ENCODE measurements at places on chromosomes 12 and 14.

DNA sequence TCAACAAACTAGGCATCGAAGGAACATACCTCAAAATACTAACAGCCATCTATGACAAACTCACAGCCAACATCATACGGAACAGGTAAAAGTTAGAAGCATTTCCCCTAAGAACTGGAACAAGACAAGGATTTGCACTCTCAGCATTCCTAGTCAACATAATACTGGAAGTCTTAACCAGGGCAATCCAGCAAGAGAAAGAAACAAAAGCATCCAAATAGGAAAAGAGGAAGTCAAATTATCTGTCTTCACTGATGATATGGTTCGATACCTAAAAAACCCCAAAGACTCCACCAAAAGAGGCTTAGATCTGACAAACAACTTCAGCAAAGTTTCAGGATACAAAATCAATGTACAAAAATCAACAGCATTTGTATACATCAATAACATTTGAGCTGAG is 32.5 kb downstream of the CCDC38 start:
- no peak for DNase-seq

GRCh38 chr12:81610955-81611889 is 147.9 kb downstream of the PPFIA2 start:
- no peak for DNase-seq

DNA sequence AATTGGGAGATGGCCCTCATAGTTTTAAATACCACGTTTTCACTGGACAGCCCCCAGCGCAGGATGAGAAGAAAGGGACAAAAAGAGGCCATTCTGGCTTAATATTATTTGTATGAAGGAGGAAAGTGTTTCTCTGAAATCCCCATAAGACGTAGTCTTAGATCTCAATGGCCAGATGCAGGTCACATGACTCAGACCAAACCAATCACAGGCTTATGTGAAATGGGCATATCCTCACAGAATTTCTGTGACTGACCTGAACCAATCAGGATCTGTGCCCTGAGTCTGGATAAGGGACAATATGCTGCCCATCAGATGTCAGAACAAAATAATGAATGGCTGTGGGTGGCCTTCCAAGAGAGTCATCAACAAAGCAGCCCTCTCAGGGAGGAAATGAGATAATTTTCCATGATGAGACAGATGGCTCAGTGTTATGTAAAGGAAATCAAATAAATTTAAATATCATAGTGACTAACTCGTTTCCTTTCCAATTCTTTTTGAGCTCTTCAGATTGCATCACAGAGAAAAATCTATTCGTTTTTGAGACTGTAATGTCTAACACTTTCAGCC is 1009.5 kb upstream of the TMEM132C start:
- DNase-seq = no peak

DNA sequence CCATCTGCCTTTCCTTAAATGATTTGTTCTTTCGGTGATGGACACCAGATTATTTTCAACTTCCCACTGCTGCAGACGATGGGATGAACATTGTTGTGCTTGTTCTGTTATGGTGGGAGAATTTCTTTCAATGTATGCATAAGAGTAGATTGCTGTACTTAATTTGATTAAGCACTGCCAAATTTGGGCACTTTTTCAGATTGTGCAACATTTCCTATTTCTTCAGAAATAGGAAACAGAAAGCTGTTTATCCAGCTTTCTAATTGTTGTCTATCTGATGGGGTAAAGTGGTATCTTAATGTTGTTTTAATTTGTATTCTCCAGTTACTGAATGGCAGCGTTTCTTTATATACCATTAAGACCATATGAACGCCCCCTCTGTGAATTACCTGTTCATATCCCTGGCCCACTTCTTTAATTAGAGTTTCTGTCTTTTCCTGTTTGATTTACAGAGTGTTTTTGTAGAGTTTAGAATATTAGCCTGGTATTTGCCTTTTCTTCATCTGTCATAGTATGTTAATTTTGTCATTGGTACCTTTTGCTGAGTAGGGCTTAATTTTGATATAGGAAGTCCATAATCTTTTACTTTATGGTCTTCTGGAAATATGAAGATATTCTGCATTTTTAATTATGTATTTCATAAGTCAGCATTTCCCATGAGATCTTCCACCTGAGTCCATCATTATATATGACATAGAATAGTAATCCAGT is 59.6 kb downstream of the DIP2B start:
- no peak for DNase-seq

DNA sequence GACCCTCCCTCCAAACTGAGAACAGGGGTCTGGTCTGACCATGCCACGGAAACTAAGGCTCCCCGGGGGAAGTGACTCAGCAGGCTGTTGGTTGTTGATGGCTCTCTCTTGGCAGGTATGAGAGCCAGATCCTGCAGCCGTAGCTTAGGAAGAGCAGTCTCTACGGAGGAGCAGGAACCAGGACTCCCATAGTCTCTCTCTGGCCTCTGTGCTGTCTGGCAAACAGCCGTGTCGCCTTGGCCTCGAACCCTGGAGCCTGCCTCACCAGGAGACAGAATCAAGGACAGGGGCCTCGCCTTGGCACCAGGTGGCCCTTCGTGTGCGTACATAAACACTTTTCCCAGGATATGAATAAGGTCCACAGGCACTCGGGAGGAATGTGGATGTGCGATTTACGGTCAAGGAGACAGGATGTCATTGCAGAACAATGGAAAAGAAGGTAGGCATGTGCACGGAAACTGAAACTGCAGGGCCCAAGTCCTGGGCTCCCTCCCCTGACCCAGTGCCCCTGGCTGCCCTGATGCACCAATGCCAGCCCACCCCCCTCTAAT is 7.9 kb downstream of the VWF start:
- DNase-seq = no peak

GRCh38 chr12:66459944-66460482 is 157.7 kb downstream of the HELB start:
- no peak for DNase-seq

GRCh38 chr14:36619131-36619530 is 36.7 kb upstream of the NKX2-8 start:
- DNase-seq = no peak

- DNase-seq = no peak
These were observed 15.2 kb downstream of the ERC1 start for GRCh38 chr12:1006255-1006654.

DNA sequence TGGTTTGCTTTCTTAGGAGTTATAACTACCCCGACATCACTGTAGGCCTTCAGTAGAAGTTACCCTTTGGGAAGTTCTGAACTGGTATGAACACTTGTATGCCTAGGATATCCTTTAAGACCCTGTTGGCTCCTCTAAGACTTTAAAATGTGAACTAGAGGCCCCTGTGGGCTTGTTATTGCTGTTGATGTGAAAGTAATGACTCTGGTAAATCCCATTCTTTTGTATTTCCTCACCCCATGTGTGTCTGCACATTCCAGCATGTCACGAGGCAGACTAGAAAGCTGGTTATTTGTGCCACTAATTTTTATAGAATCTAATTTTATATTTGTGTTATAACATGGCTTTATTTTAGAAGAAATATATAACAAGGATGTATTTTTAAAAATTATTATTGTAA is 48.9 kb downstream of the SERPINA10 start:
- DNase-seq = no peak

DNA sequence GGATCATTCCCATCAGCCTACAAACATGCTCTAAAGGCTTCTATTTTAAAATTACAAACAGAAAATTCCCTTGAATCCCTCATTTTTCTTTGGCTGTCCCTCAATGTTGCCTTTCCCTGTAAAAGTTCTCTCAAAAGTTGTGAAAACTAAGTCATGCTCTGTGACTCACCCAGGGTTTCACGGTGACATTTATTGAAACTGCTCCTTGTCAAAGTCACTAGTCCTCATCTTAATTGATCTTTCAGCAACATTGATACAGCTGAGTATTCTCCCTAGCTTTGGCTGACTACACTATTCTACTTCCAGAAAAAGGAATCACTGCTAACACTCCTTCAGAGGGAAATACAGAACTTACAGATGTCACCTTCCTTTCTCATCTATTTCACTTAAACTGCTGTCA is 65.7 kb downstream of the ASCL4 start:
- DNase-seq = no peak

- DNase-seq = no peak
These were observed 244.2 kb upstream of the CRY1 start for GRCh38 chr12:107337346-107338095.

DNA sequence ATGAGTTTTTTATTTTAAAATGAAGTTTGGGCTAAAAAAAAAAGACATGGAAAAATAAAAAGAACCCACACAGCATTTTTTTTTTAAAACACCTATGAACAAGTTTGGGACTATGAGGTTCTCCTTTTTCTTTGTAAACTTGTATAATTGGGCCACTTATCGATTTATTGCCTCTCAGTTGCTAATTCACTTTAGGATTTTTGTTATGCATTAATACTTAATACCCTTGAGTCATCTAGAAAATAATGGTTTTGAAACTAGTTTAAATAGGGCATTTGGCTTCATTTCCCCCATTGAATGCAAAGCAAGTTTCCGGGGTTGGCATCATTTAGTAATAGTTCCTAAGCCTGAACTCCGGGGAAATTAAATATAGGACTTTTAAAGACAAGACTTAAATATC is 312.8 kb upstream of the RGS6 start:
- no peak for DNase-seq

GRCh38 chr14:21023817-21024584 is 860 bp downstream of the NDRG2 start:
- DNase-seq = no peak

Measured in effector memory CD8-positive, alpha-beta T cell (primary cell).